Tibial nerve (tissue), 4 donors: ENCODE measurements at places on chromosomes 12 and 14.
A peak's percentile ranks its signal among the peaks of the same experiment; 100 is the strongest.

DNA sequence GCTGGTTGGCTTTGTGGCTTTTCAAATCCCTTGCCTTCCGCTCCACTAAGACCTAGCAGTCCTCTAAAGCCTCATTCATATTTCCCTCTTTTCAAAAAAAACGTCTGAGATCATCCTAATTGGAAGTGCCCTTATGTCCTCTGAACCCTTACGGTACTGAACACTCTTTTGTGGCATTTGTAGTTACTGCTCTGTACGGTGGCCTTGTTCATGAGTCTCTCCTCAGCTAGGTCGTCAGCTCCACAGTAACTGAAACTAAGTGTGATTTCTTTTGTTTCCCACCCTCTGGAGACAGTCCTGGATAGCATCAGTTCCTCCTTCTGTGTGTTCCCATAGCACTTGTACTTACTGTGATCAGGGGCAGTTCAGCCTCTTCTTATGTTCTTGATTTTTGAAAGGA is 49.7 kb downstream of the DAAM1 start:
- no peaks in the 10 kb centered on the region for H3K27me3 ChIP-seq
- no peaks in the 10 kb centered on the region for H3K36me3 ChIP-seq
- no peaks in the 10 kb centered on the region for H3K4me1 ChIP-seq
- no peak overlapping the region for H3K27ac ChIP-seq
- H3K4me3 ChIP-seq: no peak overlapping the region

GRCh38 chr14:22549981-22550673 is 38.9 kb downstream of the DAD1 start:
- H3K4me3 ChIP-seq: no peak overlapping the region
- DNase-seq: no peak
- no peaks in the 10 kb centered on the region for H3K36me3 ChIP-seq
- H3K27ac ChIP-seq: no peak overlapping the region
- peaks cover 53% of the 10 kb centered on the region for H3K4me1 ChIP-seq

DNA sequence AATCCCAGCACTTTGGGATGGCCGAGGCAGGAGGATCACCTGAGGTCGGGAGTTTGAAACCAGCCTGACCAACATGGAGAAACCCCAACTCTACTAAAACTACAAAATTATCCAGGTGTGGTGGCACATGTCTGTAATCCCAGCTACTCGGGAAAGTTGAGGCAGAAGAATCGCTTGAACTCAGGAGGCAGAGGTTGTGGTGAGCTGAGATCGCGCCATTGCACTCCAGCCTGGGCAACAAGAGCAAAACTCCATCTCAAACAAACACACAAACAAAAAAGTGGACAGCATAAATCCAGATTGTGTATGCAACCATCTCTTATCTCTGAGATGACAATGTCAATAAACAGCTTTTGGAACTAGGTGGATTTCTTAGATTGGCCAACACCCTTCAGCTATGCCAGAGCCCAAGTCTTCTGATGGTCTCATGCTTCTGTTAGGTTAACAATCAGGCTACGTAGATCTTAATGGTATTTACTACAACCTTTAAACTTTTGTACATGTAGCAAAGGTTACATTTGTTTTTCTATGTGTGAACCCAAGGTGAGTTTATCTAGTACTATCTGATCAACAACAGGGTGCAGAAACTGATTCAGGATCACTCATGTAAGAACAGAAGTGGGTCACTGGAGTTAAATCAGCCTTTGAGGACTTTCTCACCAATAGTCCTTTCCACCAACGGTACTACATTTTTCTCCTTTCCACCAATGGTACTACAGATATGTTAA is 73.7 kb downstream of the DUSP16 start:
- H3K4me1 ChIP-seq: no peaks in the 10 kb centered on the region
- DNase-seq: no peak
- peaks cover 2% of the 10 kb centered on the region for H3K36me3 ChIP-seq
- no peak overlapping the region for H3K27ac ChIP-seq

DNA sequence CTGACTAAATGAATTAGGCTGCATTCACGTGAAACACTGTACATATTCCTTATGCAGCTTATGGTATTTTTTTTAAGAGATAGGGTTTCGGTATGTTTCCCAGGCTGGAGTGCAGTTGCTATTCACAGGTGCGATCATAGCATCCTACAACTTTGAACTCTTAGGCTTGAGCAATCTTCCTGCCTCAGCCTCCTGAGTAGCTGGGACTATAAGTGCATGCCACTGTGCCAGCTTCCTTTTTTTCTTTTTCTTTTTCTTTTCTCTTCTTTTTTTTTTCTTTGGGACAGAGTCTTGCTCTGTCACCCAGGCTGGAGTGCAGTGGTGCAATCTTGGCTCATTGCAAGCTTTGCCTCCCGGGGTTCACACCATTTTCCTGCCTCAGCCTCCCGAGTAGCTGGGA is 35.8 kb upstream of the SPPL3 start:
- DNase-seq: no peak
- no peaks in the 10 kb centered on the region for H3K27me3 ChIP-seq
- no peak overlapping the region for H3K27ac ChIP-seq
- no peaks in the 10 kb centered on the region for H3K4me1 ChIP-seq

DNA sequence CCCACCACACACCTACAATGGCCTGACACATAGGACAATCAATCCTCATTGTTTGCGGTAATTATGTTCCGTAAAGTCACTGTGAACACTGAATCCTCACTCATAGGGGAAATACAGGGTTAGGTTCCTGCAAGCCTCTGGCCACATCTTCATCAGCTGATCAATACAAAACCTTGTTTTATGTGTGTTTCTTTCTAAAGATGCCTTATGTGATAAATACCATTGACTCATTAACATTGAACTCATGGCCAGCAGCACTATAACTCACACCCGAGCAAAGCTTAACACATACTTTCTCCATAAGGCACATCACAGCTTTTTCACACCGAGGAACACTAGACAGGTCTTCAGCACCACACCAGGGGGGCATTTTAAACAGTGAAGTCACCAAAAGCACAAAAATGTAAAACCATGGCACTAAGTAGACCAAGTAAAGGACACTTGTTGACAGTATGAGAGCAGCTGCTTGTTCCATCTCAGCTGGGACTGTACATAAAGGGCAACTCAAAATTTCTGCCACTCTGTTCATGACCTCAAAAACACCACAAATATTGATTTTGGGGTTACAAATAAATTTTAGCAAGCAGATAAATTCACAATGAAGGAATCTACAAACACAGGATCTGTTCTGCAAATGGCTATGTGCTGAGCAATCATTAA is 60.5 kb downstream of the ESR2 start:
- no peak for DNase-seq
- H3K27ac ChIP-seq: no peak overlapping the region
- no peaks in the 10 kb centered on the region for H3K27me3 ChIP-seq
- H3K36me3 ChIP-seq: peaks cover 27% of the 10 kb centered on the region

GRCh38 chr12:71980538-71980937 is 41.9 kb downstream of the TPH2 start:
- no peaks in the 10 kb centered on the region for H3K27me3 ChIP-seq
- H3K27ac ChIP-seq: no peak overlapping the region
- H3K4me3 ChIP-seq: no peak overlapping the region
- no peak for DNase-seq

GRCh38 chr12:72323881-72324280 is 51.7 kb downstream of the TRHDE start:
- no peak overlapping the region for H3K4me3 ChIP-seq
- H3K27me3 ChIP-seq: no peaks in the 10 kb centered on the region
- no peaks in the 10 kb centered on the region for H3K4me1 ChIP-seq
- H3K36me3 ChIP-seq: no peaks in the 10 kb centered on the region
- DNase-seq: no peak

DNA sequence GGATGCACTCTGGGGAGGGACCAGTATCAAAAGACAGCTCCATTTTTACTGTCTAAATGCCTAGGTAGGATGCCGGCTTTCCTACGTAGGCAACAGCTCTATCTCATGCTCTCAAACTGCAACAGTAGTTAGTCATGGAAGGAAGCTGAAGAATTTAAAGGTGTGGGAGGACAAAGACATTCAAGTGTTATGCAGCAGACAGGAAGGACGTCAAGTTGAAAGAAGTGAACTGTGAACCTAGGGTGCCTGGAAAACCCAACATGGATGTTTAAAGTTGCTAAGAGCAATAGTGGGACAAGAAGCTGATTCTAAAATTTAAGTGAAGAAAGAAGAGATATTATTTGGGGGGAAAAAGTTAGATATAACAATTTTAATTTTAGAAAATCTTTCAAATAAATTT is 5.9 kb downstream of the SEC23A start:
- no peaks in the 10 kb centered on the region for H3K27me3 ChIP-seq
- no peak overlapping the region for H3K27ac ChIP-seq
- no peak for DNase-seq
- no peak overlapping the region for H3K4me3 ChIP-seq

- H3K36me3 ChIP-seq: no peaks in the 10 kb centered on the region
- peak overlapping the region; percentile 79 for H3K27ac ChIP-seq
- peak overlapping the region; percentile 74 for H3K4me3 ChIP-seq
- no peaks in the 10 kb centered on the region for H3K27me3 ChIP-seq
- no peak for DNase-seq
Observed at GRCh38 chr14:67620217-67620785, 581 bp downstream of the ARG2 start.

GRCh38 chr12:84034871-84035270 is 877.7 kb downstream of the SLC6A15 start:
- H3K4me3 ChIP-seq: no peak overlapping the region
- H3K36me3 ChIP-seq: no peaks in the 10 kb centered on the region
- no peak overlapping the region for H3K27ac ChIP-seq
- no peaks in the 10 kb centered on the region for H3K27me3 ChIP-seq
